T1000 (cell line): ENCODE measurements at places on chromosomes 2 and 18.

GRCh38 chr2:2590841-2591541 lies 259.9 kb upstream of the MYT1L start:
- no peak for DNase-seq

GRCh38 chr2:239331560-239331959 lies 69.3 kb downstream of the HDAC4 start:
- no peak for DNase-seq

- DNase-seq: no peak
Observed at GRCh38 chr2:36492216-36492945, 105.6 kb downstream of the FEZ2 start.

DNA sequence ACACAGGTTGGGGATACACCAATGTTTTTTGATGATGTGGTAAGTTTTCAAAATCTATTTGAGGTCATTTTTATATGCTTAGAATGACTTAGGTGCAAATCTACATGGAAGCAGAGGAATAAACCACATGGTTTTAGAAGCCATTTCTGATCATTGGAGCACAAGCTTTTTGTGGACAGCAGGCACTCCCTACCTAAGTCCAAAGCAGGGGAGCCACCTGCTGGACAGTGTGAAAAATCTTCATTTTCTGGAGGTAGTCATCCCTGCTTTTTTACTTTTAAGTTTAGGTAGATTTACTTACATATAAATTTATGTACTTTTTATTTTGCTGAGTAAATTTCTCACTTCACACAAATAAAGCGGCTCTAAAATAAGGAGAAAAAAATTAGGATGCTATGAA lies 323.2 kb downstream of the PLCL1 start:
- no peak for DNase-seq

GRCh38 chr18:13500227-13500865 lies 226.0 kb downstream of the FAM210A start:
- peak; percentile 6 for DNase-seq

GRCh38 chr18:76875390-76876325 lies 53.3 kb downstream of the ZNF236 start:
- no peak for DNase-seq

DNA sequence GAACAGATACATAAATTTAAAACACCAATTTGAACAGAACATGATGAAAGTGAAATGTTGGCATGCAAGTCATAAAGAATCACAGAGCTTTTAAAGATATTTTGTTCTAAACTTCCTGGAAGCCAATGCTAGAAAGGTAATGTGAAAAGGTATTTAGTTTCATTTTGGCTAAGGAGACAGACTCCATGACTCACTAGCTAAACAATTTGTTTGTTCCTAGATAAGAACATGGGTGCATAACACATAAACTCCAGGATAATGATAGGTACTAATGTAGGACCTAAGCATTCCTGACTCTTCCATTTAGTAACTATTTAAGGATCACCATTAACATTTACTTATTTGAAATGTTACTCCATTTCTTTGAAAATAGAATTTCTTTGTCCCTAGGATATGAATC lies 292.5 kb upstream of the CNTNAP5 start:
- no peak for DNase-seq

GRCh38 chr2:9556121-9556743 lies 602 bp upstream of the ADAM17 start:
- DNase-seq: no peak

DNA sequence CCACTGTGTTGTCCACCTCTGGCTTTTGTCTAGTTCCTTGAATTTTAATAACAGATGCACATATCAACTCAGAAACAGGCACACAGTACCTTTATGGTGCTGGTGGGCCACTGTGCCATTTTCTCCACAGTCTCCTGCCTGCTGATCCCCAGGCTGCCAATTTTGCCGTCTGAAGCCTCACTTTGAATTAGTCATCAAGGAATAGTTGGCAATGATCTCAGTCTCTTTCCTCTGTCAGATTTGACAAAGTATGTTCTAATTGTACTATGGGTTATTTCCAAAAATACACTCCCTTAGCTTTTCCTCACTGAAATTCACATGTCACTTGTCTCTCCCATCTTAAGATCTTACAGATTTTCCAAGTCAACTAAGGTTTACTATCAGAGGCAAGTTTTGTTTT lies 140.7 kb downstream of the ZNF516 start:
- DNase-seq: no peak

DNA sequence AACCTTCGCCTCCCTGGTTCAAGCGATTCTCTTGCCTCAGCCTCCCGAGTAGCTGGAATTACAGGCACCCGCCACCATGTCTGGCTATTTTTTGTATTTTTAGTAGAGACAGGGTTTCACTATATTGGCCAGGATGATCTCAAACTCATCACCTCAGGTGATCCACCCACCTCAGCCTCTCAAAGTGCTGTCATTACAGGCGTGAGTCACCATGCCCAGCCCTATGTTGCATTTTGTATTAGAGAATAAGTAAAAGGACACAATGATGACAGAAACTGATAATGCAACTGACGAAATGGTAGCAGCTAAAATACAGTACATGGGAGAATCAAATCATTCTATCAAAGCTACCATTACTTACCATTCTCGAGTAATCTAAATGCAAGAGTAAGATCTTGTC lies 276.7 kb downstream of the DSEL start:
- DNase-seq: no peak

- DNase-seq: no peak
Observed at GRCh38 chr2:159094173-159094737, 125.8 kb downstream of the TANC1 start.

DNA sequence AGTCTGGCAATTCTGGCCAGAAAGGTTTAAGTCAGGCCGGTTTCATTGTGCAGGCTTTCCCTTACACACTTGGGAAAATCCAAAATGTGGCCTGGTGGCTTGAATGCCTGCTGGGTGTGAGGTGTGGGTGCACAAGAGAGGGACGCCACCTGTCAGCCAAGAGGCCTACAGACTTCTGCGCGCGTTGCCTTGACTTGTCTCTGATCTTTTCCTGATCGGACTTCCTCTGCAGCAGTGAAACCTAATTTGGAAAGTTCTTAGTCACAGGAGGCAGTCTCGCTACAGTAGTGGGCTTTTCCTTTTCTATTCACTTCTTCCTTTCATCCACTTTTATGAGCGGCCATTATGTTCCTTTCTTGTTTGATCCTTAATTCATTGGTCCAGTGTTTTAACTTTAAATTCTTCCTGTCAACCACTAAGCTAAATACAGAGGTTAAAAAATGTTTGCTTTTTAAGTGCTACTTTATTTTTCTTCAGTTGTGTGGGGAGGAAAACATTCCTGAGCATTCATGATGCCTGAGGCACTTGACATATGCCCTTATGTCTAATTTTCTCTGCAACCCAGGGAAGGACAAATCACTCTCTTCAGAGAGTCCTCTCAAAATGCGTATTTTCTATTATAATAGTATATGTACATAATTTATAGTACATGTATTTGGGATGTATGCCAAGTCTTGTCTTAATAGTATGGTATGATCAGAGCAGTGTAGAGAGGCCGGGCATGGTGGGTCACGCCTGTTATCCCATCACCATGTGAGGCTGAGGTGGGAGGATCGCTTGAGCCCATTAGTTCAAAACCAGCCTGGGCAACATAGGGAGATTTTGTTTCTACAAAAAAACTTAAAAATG lies 128.9 kb downstream of the WDSUB1 start:
- no peak for DNase-seq
